Activated CD4-positive, alpha-beta memory T cell treated with anti-CD3 and anti-CD28 coated beads, Interleukin-2, amount 10 ng/mL, durations not matched to agents 7 days and 5 days (primary cell): ENCODE measurements at places on chromosomes 13 and 19. TPM values are rescaled to one million over a fixed set of nuclear protein-coding genes. Genes with fewer than 3 reads are reported as not detected.
A peak's percentile ranks its signal among the peaks of the same experiment; 100 is the strongest.

GRCh38 chr13:48486362-48486761 lies 46.5 kb downstream of the RCBTB2 start:
- DNase-seq = no peak
- no peak overlapping the region for H3K27ac ChIP-seq
- H3K4me3 ChIP-seq = no peak overlapping the region
- peaks cover 51% of the 10 kb centered on the region for H3K4me1 ChIP-seq
- no peaks in the 10 kb centered on the region for H3K27me3 ChIP-seq

KIR3DL2 gene
- total RNA-seq = 0.75 TPM

VSTM2B gene
- not detected for total RNA-seq

MAMSTR gene
- total RNA-seq = 0.88 TPM

- no peaks in the 10 kb centered on the region for H3K36me3 ChIP-seq
- DNase-seq = no peak
- H3K27me3 ChIP-seq = peaks cover 36% of the 10 kb centered on the region
- no peak within 1 kb of the TSS for H3K27ac ChIP-seq
- H3K4me3 ChIP-seq = no peak within 1 kb of the TSS
These were observed at the start of gene TEAD2 for GRCh38 chr19:49362048-49362928. Gene TEAD2, minus strand, starts transcription at chr19:49362416. Its CDS starts 2,341 bp downstream, at chr19:49360075.

RYR1 gene
- total RNA-seq = 3.9 TPM

DNA sequence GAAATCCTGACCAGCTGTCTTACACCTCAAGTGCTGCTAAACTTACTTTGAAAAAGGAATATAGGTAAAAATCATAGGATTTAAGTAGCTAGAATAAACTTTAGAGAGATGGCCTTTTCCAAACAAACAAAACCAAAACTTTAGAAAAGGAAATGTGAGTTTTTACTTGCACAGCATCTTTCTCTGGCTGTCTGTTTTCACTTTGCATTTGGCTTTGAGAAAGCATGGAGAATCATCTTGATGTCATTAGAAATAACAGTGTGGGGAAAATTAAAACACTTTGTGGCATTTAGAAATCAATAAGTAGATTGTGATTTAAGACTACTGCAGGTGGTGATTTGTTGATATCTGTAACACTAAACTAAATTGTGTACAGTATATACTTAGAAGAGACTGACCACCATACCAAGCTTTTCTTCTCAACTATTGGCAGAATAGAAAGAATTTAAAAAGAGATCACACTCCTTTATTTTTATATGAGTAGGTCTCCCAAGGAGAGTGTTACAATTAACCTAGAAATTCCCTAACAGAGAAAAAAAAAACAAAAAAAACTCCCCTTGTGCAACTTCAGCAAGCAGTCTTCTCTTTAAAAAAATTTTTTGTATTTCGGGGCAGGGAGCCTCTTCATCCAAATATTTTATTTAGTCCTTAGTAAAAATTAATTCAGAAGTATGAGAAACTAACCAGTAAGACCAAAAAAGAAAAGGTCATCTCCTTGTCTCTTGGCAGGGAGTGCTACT lies 6.1 kb downstream of the WDFY2 start:
- no peak for DNase-seq
- peaks cover 19% of the 10 kb centered on the region for H3K36me3 ChIP-seq
- peak overlapping the region; percentile 18 for H3K27ac ChIP-seq
- no peak overlapping the region for H3K4me3 ChIP-seq
- no peaks in the 10 kb centered on the region for H3K27me3 ChIP-seq
- H3K4me1 ChIP-seq = peaks cover 51% of the 10 kb centered on the region

- no peak overlapping the region for H3K27ac ChIP-seq
- no peak overlapping the region for H3K4me3 ChIP-seq
- H3K36me3 ChIP-seq = no peaks in the 10 kb centered on the region
These were observed 19.4 kb upstream of the GSX1 start for GRCh38 chr13:27772651-27773425.

DNA sequence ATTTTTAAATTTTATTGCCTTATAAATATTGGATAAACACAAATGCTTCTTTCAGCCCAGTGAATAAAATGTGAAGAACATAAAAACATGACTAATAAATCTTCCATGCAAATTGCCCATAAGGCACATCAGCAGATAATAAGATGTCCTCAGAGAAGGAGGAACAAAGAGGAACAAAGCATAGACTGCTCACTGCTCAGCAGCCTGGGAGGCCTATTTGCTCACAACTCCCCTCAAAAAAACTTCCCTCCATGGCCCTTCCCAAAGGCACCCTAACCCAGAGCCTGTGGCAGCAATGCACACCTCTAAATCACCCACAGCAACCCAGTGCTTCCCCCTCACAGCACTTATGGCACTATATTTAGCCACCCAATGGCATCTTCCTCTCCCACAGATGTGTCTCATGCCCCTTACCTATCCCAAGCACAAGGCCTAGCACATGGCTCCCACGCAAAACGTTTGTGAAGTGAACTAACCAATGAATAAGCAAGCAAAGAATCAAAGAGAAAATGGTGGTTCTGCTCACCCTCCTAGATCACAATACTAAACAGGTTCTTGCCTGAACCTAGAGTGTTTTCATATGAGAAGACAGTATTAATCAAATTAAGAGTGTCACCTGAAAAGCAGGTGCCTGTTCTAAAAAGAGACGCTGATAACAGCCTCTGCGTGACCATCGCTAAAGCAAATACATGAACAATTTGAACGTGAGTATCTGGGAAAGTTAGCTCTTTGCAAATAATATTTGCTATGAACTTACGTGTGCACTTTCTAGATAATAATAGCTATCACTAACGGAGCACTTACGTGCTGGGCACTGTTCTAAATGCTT lies 96.9 kb downstream of the TBC1D4 start:
- peaks cover 2% of the 10 kb centered on the region for H3K27me3 ChIP-seq
- no peak for DNase-seq

CEACAM8 gene
- total RNA-seq = not detected

GRCh38 chr19:10289167-10289835 lies 451 bp upstream of the ICAM5 start:
- DNase-seq = peak; percentile 69
- peak overlapping the region; percentile 33 for H3K27ac ChIP-seq
- H3K27me3 ChIP-seq = peaks cover 66% of the 10 kb centered on the region
- H3K36me3 ChIP-seq = peaks cover 33% of the 10 kb centered on the region

DNA sequence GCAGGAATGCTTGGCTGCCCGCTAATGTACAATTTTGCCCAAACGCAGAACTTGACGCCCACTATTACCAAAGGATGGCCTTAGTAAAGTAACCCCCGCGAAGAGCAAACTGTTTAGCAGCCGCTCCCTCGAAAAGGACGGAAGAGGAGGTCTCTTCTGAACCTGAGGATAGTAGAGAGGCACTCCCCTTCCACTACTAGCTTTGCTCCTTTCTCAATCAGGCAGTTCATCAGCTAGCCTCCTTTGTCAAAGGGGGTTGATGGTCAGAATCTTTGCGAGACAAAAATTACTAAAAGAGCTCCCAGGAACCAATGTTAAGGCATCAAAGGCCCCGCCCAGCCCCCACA lies 534 bp downstream of the CAB39L start:
- H3K36me3 ChIP-seq = peaks cover 24% of the 10 kb centered on the region
- peak overlapping the region; percentile 98 for H3K27ac ChIP-seq
- peaks cover 50% of the 10 kb centered on the region for H3K4me1 ChIP-seq
- peak overlapping the region; percentile 95 for H3K4me3 ChIP-seq
- DNase-seq = no peak

TEX26 gene
- total RNA-seq = not detected

ZNF526 gene
- 21.5 TPM for total RNA-seq

ERF gene
- total RNA-seq = 46.9 TPM

DNA sequence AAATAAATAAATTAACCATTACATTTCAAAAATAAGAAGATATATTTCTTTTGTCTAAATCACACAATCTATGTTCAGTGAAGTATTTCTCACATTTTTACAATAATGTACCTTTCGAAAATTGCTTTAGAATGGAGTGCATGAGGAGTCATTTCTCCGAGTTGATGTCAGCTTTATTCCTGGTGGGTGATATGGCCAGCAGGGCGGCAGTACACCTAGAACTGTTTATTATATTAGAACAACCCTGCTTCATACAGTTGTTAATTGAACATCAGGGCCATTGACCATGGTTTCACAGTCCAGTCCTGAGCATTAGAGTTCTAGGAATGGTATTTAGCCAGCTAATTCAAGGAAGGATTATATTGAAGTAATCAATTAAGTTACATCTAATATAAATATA lies 696.3 kb upstream of the SLC10A2 start:
- no peaks in the 10 kb centered on the region for H3K27me3 ChIP-seq
- no peak for DNase-seq
- H3K4me3 ChIP-seq = no peak overlapping the region
- no peak overlapping the region for H3K27ac ChIP-seq

- no peak overlapping the region for H3K4me3 ChIP-seq
- peaks cover 7% of the 10 kb centered on the region for H3K27me3 ChIP-seq
- H3K4me1 ChIP-seq = no peaks in the 10 kb centered on the region
- no peak overlapping the region for H3K27ac ChIP-seq
- no peaks in the 10 kb centered on the region for H3K36me3 ChIP-seq
These were observed 25.2 kb downstream of the COL4A1 start for GRCh38 chr13:110281736-110282135.
